ENCODE measurements at places on chromosomes 3 and 15.

DNA sequence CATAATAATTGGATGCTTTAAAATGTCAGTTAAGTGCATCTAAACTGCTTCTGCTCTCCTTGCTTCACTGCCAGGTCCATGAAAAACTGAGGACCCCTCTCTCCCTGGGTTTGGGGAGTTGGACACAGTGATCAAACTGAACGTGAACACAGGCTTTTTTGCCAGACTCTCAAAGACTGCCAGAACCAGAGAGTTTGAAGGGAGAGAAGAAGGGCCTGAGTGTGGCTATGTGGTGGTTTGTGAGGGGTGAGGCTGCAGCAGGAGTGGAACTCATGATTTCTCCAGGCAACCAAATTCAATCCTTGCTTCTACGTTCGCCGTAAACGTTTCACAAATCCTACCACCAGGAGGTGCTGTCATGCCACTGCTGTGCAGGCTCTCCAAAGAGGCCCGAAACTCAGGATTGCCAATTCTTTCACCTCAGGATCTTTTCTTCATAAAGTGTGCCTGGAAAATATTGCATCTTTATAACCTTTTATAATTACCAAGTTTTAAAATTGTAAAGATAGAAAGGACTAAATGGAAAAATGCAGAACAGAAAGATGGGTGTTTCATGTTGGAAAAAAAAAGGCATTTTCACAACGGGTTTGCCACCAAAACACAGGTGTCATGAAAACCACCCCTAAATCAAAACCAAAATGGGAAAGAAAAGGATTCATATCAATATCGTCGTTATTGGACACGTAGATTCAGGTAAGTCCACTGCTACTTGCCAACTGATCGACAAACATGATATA is 19.7 kb downstream of the TM4SF4 start:
- DNase-seq = peak; percentile 5

DNA sequence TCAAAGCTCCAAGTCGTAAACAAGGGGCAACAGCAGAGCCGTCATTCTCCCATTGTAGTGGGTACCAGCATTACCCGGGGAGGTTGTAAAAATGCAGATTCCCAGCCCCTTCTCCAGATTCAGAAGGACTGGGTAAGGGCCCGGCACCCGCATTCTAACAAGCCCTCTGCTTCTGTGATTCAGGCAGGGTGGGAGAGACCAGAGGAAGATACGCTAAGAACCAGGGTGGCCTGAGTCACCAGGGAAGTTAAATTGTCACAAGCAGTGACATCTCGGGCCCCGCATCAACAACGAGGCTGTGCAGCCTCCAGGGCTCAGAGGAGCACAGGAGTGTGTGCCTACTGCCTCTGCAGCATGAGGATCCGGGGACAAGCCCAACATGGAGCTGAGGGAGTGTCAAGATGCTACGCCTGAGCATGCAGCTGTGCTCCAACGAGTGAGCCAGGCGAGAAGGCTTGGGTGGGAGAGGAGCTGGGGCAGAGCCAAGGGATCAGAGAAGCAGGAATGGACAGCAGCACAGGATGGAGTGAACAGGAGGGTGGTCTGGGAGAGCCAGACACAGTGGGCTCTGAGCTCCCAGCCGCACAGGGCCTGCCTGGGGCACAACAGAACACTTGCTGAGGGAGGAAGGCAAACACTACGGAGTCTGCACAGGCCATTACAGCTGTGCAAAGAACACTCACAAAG is 68.5 kb downstream of the CPN2 start:
- no peak for DNase-seq

- DNase-seq = no peak
These were observed 29.0 kb upstream of the ATP10A start for GRCh38 chr15:25892126-25892525.

- DNase-seq = no peak
These were observed 172.8 kb upstream of the HES1 start for GRCh38 chr3:193962986-193963685.
